Stomach (tissue), 19 donors: ENCODE measurements at places on chromosomes 1 and 21. TPM values are rescaled to one million over a fixed set of nuclear protein-coding genes. Genes with fewer than 3 reads are reported as not detected.

The NECTIN4 gene
- 7.0 TPM for total RNA-seq

The IL6R gene
- total RNA-seq = 12.7 TPM

- H3K27ac ChIP-seq = no peak overlapping the region
- H3K4me1 ChIP-seq = peaks cover 13% of the 10 kb centered on the region
- H3K36me3 ChIP-seq = peaks cover 12% of the 10 kb centered on the region
- no peak overlapping the region for H3K4me3 ChIP-seq
- no peak for DNase-seq
Observed at GRCh38 chr1:41151846-41152245, 90.3 kb downstream of the SCMH1 start.

- no peaks in the 10 kb centered on the region for H3K27me3 ChIP-seq
- H3K36me3 ChIP-seq = no peaks in the 10 kb centered on the region
- H3K4me3 ChIP-seq = no peak overlapping the region
- no peaks in the 10 kb centered on the region for H3K4me1 ChIP-seq
- DNase-seq = no peak
Observed at GRCh38 chr1:241229711-241230110, 127.3 kb downstream of the RGS7 start.

DNA sequence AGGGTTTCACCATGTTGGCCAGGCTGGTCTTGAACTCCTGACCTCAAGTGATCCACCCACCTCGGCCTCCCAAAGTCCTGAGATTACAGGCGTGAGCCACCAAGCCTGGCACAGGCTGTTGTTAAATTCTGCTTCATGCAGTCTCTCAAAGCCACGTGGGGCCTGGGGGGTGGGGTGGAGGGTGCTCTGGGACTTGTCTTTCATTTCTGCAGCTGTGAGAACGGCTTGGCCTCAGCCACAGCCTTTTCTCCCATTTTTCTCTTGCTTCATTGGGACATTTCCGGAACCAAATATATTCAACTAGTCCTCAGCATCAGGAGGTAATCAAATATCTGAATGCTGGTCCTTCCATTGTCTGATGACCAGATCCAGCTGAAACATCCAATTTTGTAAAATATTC, 27.6 kb upstream of the KCNE2 start:
- no peak overlapping the region for H3K4me3 ChIP-seq
- DNase-seq = peak; percentile 38
- peak overlapping the region; percentile 40 for H3K27ac ChIP-seq
- no peaks in the 10 kb centered on the region for H3K27me3 ChIP-seq
- no peaks in the 10 kb centered on the region for H3K4me1 ChIP-seq

GRCh38 chr1:243587285-243587684, 262.8 kb downstream of the AKT3 start:
- no peak overlapping the region for H3K27ac ChIP-seq
- no peaks in the 10 kb centered on the region for H3K36me3 ChIP-seq
- no peak overlapping the region for H3K4me3 ChIP-seq
- no peaks in the 10 kb centered on the region for H3K27me3 ChIP-seq
- no peaks in the 10 kb centered on the region for H3K4me1 ChIP-seq

- H3K36me3 ChIP-seq = no peaks in the 10 kb centered on the region
- H3K27me3 ChIP-seq = no peaks in the 10 kb centered on the region
- DNase-seq = no peak
- no peaks in the 10 kb centered on the region for H3K4me1 ChIP-seq
- H3K4me3 ChIP-seq = no peak overlapping the region
Observed at GRCh38 chr21:27192281-27192949, 225.5 kb upstream of the ADAMTS5 start.
